ENCODE measurements at places on chromosomes 11 and 22. TPM values are rescaled to one million over a fixed set of nuclear protein-coding genes. Genes with fewer than 3 reads are reported as not detected.

Gene SLCO2B1
- total RNA-seq: 2.9 TPM

Gene MTNR1B
- total RNA-seq: not detected

Gene PATE4
- not detected for total RNA-seq

Gene SCGB1A1
- 0.37 TPM for total RNA-seq

Gene PLA2G3
- total RNA-seq: not detected

Gene GAS2
- 0.52 TPM for total RNA-seq

Gene MOV10L1
- total RNA-seq: not detected

Gene CADM1
- 24.8 TPM for total RNA-seq

Gene ZNF280B
- 1.1 TPM for total RNA-seq

Gene MYEOV
- 123 TPM for total RNA-seq

Gene MS4A15
- total RNA-seq: not detected

Gene PATE2
- not detected for total RNA-seq

Gene RTN4R
- 15.5 TPM for total RNA-seq

Gene PTPN5
- 0.06 TPM for total RNA-seq

Gene SERPING1
- total RNA-seq: 0.80 TPM

Gene IL18
- 98.7 TPM for total RNA-seq

Gene PIH1D2
- total RNA-seq: 0.86 TPM

Gene GRM5
- not detected for total RNA-seq

Gene RASD2
- 0.66 TPM for total RNA-seq

Gene MED19
- 29.9 TPM for total RNA-seq

Gene THRSP
- total RNA-seq: not detected

Gene OR10A2
- total RNA-seq: not detected

Gene SCN3B
- total RNA-seq: 0.14 TPM

Gene SLC25A18
- 0.85 TPM for total RNA-seq

Gene TRIM5
- 9.6 TPM for total RNA-seq

Gene CBX7
- total RNA-seq: 1.2 TPM
